ENCODE measurements at places on chromosomes 4 and X.

GRCh38 chrX:97968376-97969163 lies 1084.9 kb downstream of the RPA4 start:
- DNase-seq = no peak

DNA sequence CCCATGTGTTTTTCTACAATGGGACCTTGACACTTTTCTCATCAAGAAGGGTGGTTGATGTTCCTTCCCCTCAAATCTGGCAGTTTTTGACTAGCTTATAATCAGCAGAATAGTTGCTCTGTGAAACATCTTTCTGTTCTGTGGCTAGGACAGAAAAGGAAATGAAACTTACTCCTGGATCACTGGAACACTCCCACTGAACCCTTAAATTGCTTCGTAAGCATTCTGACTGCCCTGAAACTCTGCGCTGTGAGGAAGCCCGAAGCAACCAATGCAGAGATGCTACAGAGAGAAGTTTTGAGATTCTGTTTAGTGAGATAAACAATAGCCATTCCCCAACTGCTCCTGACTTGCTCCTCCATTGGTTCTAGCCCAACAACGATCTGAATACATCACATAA lies 602.2 kb downstream of the CENPC start:
- no peak for DNase-seq

GRCh38 chr4:16120720-16121119 lies 36.9 kb upstream of the PROM1 start:
- no peak for DNase-seq

DNA sequence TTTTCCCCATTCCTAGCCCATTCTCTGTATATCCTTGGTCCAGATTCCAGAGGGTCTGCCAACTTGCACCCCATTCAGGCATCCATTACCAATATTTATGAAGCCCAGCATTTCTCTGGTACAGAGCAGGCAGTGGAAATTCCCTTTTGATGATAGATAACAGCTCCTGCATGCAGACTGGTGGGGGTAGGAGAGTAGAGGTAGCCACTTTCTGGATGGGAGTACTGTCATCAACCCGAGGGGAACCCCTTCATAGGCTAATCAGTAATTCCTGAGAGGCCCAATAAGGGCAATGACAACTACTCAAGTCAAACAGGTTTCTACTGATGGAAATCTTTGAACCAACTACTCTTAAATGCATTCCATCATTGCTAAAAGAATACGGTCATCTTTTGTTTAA lies 63.7 kb downstream of the COL25A1 start:
- DNase-seq = no peak

GRCh38 chr4:147625733-147626132 lies 8.5 kb downstream of the TMEM184C start:
- DNase-seq = no peak

DNA sequence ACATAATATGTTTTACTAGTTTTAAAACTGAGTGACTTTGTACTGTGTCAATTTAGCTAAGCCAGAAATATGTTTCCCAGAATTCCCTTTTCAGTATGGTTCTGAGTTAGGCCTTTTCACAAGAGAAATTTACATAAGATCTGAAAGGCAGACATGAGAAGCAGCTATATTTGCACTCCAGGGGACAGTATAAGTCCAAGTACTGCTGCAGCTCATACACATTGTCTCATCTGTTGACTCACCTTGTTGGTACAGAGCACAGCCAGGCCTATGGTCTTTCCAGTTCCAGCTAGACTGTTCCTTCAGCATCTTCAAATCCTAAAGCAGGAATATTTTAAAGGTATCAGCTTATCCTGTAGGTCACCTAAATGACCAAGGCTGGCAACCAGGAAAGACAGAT lies 53.5 kb downstream of the BMP3 start:
- DNase-seq = no peak

DNA sequence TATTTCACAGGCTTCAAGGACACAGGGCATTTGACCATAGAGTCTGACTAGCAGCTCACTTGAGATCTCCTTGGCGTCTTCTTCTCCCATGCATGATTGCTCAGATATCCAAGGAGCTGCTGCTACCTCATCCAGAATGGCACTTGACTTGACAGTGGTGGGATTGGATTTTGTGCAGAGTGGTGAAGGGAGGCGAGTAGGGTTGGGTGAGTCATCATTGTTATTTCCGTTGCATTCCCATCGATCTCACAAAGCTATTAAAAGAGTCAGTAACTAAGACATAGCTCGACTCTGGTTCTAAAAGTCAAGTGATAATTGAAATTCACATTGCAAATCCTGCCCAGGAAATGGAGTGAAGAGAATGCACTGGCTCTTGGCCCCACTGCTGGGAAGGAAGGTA lies 27.7 kb downstream of the NHSL2 start:
- no peak for DNase-seq

- no peak for DNase-seq
Observed at GRCh38 chrX:78693536-78693935, 34.4 kb upstream of the RTL3 start.

GRCh38 chrX:135403374-135403773 lies 18.4 kb upstream of the SMIM10L2A start:
- DNase-seq = no peak

DNA sequence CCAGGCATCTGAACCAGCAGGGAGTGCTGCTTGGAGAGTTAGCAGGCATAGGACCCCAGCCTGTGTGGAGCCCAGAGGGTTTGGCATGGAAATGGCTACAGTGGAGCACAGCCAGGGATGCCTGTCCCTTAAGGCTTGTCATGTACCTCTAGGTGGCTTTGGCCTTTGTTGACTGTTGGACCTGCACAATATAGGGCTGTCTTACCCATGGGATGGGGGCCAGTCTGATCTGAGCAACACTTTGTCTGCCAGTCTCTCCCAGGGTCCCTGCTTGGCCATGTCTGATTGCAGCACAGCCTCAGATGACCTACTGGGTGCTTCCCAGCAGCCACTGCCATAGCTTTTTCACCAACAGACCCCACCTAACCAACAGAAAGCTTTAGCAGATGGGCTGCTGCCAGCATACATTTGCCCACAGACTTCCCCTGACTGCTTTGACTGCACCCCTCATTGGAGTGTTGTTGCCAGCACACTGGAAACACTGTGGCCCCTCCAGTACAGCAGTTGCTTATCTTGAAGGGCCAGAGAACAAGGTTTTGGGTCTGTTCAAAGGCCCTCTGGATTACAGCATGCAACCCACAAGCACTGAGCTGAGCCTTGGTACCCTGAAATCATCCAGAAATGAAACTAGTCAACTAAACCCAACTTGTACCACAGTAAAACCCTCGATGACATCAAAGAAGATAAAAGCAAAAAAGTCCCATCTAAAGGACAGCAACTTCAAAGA lies 22.1 kb downstream of the ANAPC10 start:
- no peak for DNase-seq

DNA sequence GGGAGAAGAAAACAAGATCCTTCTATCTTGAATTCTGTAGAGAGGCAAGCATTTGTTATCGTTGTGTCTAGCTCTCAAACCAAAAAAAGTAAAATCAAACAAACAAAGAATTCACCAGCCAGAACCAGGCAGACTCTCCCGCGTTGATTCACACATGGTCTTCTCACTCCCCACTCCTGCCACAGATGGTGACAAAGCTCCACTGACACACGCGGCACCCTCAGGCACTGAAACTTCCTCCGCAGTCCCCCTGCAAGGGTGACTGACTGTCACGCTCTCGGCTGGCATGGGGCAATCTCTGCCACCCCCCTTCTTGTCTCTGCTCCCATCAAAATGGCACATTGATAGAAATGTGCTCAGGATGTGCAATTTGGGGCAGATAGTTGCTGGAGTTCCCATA lies 304.9 kb downstream of the DHX15 start:
- DNase-seq = no peak

GRCh38 chrX:21374163-21374993 lies at the start of gene CNKSR2:
Gene CNKSR2 (plus strand): TSS chrX:21374418. CDS start chrX:21374898, 480 bp downstream.
- DNase-seq = peak; percentile 70

DNA sequence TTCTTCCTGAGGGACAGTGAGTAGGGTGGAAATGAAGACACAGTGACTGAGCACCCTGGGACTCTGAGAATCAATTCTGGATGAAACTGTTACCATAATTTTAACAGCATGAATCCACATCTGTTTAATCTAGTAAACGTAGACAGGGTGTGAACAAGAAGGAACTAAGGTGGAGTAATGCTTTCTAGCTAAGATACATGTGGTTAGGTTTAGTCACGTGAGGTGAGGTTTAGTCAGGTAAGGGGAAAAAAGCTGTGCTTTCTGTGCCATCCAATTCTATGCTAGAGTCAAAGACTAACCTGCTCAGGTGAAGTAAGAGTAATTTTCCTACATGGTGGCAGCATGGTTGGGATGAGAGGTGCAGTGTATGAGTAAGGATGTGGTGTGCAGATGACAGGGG lies 54.0 kb upstream of the C4orf54 start:
- DNase-seq = no peak

- DNase-seq = no peak
Observed at GRCh38 chr4:15648600-15648999, 6.6 kb downstream of the FBXL5 start.

GRCh38 chr4:79625361-79625760 lies 217.3 kb upstream of the GK2 start:
- no peak for DNase-seq

DNA sequence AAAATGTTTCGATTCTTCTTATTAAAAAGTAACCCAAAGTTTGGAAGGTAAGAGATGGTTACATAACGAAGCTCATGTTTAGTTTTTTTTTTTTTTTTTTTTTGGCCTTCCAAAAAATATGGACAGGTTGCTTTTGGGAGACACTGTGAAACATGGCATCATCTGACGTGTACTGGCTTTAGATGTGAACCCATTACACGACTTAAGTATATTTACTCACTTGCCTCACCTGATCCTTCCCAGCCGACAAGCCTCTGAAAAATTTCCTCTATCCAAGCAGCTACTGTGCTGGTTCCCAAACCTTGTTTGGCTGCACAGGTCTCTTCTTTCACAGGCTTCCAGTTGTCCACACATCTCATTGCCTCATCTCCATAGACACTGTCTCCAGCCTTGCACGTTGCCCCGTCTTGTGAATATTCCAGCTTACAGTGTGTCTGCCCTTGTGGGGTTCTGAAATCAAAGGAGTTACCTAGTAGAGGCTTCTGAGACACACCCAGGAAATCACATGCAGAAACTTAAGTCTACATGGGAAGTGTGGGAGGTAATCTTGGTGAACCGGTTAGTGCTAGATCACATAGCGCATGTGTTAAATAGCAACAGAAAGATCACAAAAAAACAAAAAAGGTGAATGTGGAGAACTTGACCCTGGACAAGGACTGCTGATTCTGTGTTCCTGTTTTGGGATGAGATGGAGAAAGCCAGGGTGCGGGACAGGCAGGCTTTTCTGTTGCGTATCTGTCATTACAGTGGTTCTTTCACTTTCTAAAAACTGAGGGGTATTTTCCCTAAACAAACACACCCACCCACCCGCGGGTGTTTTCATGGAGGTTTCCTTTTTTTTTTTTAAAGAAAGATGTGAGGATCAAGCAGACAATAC lies 328.6 kb downstream of the ARHGAP10 start:
- DNase-seq = no peak

GRCh38 chr4:125447551-125448290 lies 133.0 kb downstream of the FAT4 start:
- no peak for DNase-seq

DNA sequence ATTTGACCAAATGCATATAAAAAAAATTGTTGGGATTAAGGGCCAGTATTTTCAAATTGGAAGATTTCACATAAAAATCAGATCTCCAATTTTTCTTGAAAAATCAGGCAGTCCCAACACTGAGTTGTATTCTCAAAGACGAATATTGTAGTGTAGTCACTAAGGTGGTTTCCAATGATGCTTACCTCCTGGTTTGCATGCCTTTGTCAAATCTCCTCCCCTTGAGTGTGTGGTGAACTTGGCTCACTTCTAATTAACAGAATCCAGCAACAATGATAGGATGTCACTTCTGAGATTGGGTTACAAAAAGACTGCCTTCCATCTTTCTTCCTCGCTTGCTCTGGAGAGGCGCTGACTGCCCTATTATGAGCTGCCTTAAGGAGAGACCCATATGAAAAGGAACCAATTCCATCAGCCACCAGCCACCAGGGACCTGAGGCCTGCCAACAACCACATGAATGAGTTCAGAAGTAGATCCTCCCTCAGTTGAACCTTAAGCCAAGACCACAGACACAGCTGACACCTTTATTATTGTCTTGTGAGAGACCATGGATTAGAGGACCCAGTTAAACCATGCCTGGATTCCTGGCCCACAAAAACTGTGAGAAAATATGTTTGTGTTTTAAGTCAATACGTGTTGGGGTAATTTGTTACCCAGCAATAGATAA lies 31.2 kb upstream of the TSPAN5 start:
- no peak for DNase-seq

DNA sequence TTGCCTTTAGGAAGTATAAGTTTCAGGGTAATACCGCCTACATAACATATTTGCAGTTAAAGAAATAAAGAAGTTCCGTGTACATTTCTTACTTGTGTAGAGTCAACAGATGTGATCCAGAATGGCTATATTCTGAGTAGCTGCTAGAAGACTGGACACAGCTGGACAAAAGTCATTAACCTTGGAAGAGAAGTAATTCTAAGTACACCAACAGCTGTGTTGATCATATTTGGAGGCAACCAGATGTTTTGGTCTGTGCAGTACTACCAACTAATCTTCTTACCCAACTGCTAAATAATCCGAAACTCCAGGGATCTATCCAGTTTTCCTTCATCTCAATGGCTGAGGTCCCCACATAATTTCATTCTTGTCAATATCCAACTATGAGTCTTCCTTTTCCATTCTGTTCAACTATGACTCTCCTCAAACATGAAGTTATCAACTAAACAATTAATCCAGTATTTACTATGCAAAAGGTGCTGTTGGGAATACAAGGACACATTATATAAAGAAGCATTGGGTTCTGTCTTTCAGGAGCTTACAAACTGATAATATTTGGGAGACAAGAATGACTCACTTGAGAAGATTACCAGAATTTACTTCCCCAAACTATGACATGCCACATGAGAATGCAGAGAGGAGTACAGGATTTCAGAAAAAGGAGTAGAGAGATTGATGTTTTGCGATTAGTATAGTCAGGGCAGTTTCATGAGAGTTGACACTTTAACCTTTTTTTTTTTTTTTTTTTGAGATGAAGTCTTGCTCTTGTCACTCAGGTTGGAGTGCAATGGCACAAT lies 78.2 kb downstream of the COL4A6 start:
- DNase-seq = no peak

GRCh38 chr4:156169011-156169410 lies 215.3 kb upstream of the CTSO start:
- DNase-seq = no peak

GRCh38 chr4:61462451-61463326 lies 262.6 kb downstream of the ADGRL3 start:
- no peak for DNase-seq

DNA sequence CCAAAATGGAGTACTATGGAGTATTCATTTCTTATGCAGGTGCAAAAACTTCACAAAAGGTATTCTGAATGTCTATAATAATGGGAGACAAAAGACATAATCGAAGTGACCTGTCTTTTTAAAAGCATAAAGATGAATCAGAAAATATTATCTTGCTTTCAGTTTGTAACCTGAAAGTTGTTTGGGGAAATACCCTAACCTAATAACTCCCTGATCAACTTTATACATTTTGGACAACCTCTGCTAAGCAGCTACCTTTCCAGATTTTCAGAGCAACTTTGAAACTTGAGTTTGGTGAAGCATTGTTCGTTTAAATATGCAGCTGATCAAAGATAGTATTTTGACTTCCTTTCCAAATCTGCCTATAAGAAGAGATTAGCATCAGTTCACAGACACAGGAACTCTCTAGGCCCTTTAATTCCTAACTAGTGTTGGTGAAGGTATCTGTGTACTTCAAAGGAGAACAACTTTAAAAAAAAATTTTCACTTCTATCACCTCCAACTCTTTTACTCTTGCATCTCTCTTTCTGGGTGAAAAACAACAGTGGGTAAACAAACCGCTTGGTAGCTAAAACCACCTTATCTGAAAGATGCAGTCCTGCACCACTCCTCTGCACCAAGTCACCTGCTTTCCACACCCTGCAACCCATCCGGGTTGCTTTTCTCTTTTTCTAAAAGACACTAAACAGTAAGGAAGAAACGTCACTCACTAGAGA lies 26.5 kb downstream of the CD40LG start:
- no peak for DNase-seq
